ENCODE measurements at places on chromosomes 5 and 9.

DNA sequence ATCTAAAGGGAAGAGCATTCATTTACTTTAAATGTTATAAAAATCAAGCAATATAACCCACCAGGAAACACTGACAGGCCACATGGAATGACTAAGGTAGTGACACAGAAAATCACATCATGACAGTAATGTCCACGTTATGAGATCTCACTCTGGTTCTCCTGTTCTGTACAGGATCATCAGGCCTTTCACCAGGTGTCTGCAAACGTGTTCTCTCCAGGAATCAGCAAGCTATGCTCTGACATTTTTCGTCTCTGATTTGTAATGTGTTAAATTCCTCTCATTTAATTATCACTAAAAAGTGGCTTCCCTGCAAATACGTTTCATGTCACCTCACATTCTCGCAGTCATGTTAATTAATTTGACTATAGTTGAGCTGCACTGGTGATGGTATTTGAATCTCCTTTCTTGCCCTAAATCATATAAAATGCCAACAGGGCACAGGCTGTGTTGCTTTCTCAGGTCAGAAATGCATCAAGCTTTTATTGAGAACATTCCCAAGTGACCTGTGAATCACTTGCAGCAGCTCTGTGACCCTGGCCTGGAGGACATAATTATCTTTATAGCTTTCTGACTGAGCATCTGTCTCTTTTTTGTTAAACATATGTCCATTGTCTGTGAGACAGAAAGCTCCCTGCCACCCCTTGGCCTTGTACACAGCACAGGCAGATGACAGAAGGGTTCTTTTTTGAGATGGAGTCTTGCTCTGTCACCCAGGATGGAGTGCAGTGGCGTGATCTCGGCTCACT is 196.2 kb downstream of the DIRAS2 start:
- DNase-seq, result no peak

- no peak for DNase-seq
Observed at GRCh38 chr5:160018945-160019625, 10.1 kb downstream of the TTC1 start.

GRCh38 chr5:131384616-131385214 is 120.9 kb downstream of the CDC42SE2 start:
- no peak for DNase-seq

DNA sequence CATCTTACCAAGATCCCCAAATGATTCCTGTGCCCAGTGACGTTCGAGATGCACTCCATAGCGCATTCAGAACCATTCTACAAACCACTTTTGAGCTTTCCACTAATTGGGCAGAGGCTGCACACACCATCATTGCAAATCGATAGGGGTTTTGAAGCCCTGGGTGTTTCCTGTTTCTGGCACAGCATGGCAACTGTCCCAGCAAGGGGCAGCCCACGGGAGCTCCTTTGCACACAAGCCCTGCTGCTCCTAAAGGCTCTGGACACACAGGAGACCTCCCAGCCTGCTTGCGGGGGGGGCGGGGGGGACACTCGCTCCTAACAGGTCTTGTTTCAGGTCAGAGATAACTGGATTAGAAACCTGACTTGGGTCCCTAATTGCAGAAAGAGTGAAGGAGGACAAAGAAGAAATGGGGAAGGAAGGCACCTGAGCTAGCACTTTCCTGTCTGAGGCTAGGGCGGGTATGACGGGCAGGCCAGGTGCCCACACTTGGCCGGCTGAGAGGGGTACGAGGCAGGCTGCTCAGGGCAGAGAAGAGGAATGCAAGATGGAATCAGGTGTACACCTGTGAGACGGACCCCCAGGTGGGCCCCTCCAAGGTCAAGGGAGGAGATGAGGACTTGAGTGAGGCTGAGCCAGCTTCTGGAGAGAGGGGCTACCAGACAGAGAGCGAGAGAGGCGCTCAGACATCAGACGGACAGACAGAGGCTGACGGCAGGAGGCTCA is 820 bp downstream of the FBP1 start:
- DNase-seq, result no peak

GRCh38 chr5:1763960-1764605 is 35.6 kb downstream of the MRPL36 start:
- no peak for DNase-seq

- DNase-seq, result no peak
Observed at GRCh38 chr5:131389096-131389868, 125.4 kb downstream of the CDC42SE2 start.

DNA sequence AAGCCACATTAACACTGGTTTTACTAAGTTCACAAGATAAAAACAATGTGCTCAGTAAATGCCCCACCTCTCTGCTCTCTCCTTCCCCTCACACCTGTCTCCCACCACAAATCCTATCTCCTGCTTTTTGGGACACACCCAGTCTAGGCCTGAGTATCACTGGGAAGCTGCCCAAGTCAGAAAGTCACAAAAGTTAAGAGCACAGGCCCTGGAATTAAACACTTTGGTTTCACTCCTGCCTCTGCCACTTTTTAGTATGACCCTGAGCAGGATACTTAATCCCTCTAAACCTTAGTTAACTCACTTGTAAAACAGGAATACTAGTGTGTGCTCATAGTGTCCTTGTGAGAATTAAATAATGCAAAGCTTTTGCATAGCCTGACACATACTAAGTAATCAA is 11.3 kb downstream of the C5 start:
- no peak for DNase-seq

DNA sequence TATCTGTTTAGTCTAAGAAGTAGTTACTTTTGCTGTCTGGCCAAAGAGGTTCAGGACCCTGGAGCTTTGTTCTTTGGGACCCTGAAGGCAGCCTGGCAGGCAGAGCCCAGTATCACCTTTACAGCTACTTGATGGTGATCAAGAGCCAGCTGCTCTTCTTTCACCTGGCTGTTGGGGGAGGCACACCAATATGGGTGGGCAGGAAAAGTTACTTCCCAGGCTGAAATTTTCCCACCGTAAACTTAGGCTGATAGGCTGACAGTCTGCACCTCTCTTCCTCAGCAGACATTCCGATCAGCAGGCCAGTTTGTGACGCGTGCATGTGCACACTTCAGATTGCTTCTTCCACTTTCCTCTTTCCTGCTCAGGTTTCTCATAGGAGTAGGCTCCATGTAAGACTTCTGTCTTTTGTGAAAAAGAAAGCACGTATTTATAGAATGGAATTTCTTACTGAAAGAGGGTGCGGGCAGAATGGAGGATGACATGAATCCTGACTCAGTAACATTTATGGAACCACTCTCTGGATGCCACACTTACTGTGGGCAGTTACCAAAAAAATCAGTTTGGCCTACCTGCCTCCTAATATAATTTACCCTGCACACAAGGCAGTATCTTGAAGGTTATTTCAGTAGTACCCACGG is 223.9 kb upstream of the DMRT1 start:
- DNase-seq, result no peak

DNA sequence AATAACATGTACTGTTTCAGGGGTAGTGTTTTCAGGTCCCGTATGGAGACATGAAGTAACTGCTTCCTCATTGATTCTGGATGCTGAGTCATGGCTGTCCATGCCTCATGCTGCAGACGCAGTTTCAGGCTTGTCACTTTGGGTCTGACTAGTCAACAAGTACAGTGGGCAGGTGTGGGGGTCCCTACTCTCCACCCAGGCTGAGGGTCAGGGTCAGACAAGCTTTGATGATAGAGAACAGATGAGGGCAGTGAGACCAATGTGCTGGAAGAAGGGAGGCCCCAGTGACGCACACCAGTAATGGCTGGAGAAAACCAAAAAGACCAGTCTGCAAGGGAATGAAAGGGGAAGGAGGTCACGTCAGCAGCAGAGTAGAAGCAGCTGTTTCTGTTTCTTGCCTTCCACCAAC is 80.0 kb upstream of the NFIL3 start:
- no peak for DNase-seq

GRCh38 chr5:1322955-1323802 is 21.7 kb downstream of the CLPTM1L start:
- no peak for DNase-seq

DNA sequence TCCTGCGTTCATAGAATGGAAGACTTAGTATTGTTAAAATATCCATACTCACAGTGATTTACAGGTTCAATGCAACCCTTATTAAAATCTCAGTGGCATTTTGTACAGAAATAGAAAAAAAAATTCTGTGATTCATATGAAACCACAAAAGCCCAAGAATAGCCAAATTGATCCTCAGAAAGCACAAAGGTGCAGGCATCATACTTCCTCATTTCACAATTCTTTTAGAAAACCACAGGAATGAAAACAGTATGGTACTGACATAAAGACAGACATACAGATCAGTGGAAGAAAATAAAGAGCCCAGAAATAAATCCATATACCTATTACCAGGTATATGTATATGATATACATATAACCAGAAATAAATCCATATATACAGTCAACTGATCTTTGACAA is 86.8 kb upstream of the MEGF10 start:
- no peak for DNase-seq

DNA sequence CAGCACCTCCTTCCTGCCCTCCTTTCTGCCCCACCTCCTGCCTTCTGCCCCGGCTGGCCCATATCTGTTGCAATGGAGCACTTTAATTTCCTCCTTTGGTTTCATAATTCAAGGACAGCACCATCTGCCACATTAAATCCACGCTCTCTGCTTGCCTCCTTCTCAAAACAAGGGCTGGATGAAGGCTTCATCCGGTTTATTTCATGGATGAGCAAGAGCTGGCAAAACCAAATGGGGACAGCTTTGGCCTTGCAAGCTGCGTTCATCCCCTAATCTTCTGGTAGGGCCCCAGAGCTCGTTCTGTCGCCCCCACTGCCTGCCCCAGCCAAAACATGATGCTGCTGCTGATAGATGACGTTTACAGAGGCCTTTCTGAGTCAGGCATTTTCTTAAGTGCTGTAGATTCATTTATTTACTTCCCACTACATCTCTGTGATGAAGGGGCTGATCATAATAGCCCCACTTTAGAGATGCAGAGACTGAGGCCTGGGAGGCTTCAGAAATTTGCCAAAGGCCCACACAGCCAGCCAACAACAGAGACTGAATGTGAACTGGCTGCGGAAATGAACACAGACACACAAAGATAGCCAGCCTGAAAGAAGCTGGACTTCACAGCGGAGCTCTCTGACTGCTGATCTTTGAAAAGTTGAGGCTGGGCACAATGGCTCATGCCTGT is 115.6 kb upstream of the CPEB4 start:
- no peak for DNase-seq

- no peak for DNase-seq
Observed at GRCh38 chr9:131887680-131888079, 147.8 kb upstream of the RAPGEF1 start.

- no peak for DNase-seq
Observed at GRCh38 chr5:67095346-67096171, 101.0 kb downstream of the CD180 start.

DNA sequence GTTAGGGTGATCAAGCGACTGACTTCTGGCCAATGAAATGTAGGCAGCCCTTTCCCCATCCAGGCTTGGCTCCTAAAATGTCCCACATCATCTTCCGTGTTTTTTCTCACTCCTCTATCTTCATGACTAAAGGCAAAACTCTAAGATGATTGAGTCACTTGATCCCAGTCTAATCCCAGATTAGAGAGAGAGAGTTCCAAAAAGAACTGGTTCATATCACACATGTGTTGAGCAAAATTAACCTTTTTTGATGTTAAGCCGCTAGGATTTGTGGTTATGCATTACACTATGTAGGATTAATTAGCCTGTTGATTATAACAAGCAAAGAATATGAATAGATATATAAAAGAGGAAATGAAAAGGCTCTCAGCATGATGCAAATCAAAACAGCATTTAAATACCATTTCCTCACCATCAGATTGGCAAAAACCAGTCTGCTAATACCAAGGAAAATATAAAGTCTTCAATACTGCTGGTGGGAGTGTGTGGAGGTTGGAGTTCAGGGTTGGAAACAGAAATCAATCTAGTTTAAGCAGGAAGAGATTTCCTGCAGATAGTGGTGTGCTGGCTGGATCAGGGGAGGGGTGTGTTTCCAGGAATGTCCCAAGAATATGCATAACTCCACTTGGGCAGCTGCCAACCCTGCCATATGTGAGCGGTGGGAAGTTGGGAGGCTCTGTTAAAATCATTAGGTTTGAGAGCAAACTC is 187.6 kb upstream of the S1PR3 start:
- DNase-seq, result no peak

DNA sequence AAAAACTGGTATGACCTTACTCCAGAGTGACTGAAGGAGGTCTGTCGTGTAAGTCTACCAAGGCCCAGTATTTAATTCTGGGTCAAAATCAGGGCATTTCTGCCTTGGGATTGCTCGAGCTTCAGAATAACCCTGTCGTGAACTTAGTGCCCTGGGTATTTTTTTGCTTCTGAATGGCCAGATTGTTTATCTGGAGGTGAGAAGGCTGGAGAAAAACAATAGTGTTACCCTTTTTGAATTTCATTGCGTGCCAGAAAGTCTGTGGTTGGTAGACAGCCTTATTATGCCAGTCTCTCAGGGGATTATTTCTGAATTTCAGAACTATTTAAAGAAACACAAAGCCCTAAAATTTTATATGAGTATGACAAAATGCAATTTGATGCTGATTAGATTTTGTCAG is 323.4 kb downstream of the CSNK1G3 start:
- DNase-seq, result no peak

- DNase-seq, result no peak
Observed at GRCh38 chr5:141488591-141489561, at the start of gene PCDHGC5. Gene PCDHGC5, plus strand, starts transcription at chr5:141489081. Its CDS starts 160 bp downstream, at chr5:141489241.

- no peak for DNase-seq
Observed at GRCh38 chr5:54384356-54384933, 71.1 kb upstream of the HSPB3 start.

GRCh38 chr9:69673311-69673640 is 1.1 kb upstream of the APBA1 start:
- DNase-seq, result no peak

DNA sequence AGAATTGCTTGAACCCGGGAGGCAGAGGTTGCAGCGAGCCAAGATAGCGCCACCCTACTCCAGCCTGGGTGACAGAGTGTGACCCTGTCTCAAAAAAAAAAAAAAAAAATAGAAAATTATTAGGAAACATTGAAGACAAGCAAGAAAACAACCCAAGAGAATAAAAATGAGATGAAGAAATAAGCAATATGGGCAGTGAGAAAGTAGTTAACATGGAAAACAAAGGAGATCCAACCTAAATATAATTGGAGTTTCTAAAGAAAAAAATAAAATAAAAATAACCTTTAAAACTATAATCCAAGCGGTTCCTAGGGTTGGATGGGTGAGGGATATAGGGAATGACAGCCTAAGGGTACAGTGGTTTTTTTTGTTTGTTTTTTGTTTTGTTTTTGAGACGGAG is 71.9 kb downstream of the FBXW11 start:
- no peak for DNase-seq

- no peak for DNase-seq
Observed at GRCh38 chr5:179912951-179913350, 5.3 kb upstream of the TBC1D9B start.

GRCh38 chr9:123851851-123852250 is 78.1 kb downstream of the DENND1A start:
- no peak for DNase-seq

Data from NCI-H1436 treated with DMSO at 0.1 percent for 48 hours (cell line).